ENCODE measurements at places on chromosomes 2 and 18. TPM values are rescaled to one million over a fixed set of nuclear protein-coding genes. Genes with fewer than 3 reads are reported as not detected.

DNA sequence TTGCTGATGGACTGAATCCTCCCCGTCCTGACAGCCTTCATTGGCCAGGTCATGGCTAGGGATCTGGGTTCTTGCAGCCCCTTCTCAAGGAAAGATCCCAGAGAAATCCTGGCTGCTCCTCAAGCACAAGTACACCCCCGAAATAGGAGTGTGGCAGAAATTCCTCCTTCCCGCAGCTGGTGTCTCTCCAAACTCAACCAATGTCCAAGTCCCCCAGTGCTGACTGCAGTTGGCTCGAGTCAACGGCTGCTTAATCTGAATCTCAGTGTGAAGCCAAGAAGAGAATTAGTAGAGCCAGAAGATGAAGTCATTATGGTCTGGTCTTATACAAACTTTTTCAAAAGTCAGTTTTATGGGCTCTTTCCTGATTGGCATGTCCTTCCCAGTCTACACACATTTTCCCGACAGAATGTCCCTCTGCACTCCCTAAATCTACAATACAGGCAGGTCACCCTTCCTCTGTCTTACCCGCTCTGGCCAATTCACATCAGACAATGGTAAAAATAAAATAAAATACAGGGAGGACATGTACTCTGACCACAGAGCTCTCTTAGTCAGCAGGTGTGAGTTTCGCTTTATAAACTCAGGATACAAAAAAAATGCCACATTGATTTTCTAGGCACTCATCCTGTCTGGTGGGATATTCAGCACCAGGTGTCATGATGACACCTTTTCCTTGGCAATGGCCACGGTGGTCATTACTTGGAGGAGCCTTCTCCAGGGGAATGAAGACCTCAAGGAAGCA lies 76.9 kb upstream of the PAPOLG start:
- no peaks in the 10 kb centered on the region for H3K36me3 ChIP-seq
- no peak overlapping the region for H3K27ac ChIP-seq
- no peak overlapping the region for H3K4me3 ChIP-seq
- no peaks in the 10 kb centered on the region for H3K4me1 ChIP-seq

DNA sequence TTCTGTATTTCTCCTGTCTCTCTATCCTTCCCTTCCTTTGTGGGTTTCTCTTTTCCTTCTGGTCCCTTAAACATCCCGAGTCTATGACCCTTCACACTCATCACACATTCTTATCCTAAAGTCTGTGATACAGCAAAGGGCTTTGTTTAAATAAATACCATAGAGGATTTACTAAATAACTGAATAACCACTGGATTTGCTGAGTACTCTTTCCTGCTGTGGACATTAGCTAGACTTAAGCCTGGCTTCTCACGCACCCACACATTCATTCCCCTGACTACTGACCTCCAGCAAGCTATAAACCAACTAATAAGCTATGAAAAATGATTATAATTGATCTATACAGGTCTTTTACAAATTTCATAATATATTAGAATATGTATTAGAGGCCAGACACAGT lies 76.6 kb downstream of the COL4A3 start:
- H3K27me3 ChIP-seq = no peaks in the 10 kb centered on the region
- no peak overlapping the region for H3K4me3 ChIP-seq
- DNase-seq = no peak

The GORASP2 gene
- total RNA-seq = 56.5 TPM

DNA sequence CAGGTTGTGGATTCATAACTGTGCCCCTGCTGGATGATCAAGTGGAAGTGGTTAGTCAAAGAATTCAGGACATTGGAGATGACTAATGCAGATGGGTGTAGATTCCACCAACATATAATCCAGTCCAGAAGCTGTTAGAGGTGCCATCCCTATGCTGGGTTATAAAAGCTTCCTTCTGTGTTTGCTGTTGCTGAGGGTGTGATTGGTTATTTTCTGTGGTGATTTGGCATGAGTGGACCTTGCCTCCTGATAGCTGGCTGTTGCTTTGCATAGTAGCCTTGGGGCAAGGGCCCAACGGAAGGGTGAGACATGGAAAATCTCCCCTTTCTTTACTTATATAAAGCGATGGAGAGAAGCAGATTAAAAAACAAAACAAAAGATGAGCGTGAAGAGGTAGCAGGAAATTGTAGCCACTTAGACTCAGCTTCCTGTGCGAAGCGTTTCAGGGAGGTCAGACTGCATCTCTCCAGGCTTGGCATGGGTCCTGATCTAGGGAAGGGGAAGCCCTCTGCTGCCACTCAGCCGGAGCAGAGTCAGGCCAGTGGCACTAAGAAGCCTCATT lies 190.4 kb downstream of the FMNL2 start:
- H3K36me3 ChIP-seq = no peaks in the 10 kb centered on the region
- DNase-seq = no peak
- H3K4me3 ChIP-seq = no peak overlapping the region
- H3K27me3 ChIP-seq = no peaks in the 10 kb centered on the region

The SLC4A5 gene
- total RNA-seq = 2.1 TPM

GRCh38 chr2:209451209-209451834 lies 27.5 kb downstream of the MAP2 start:
- no peak overlapping the region for H3K4me3 ChIP-seq
- H3K36me3 ChIP-seq = no peaks in the 10 kb centered on the region
- H3K27ac ChIP-seq = no peak overlapping the region

DNA sequence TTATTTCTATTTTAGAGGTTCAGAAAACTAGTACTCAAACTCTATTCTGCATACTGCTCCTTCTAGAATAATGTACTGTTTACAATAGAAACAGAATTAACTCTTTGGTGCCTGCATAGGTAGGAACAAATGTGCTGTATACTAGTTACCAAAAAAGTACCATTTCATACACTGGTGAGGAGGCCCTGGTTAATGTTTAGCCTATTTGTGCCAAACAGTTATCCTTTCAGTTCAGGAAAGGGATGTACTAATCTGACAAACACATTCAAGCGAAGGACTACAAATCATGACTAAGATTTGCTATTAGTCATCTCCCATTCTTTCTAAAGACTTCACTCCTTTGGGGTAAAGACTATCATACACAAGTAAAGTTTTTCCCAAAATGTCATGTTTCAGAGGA lies 47.4 kb downstream of the EXOC6B start:
- no peaks in the 10 kb centered on the region for H3K27me3 ChIP-seq
- no peaks in the 10 kb centered on the region for H3K4me1 ChIP-seq
- H3K27ac ChIP-seq = no peak overlapping the region

The CNGA3 gene
- under 0.01 TPM for total RNA-seq

The MARCO gene
- total RNA-seq = 6.6 TPM

GRCh38 chr2:221060376-221060775 lies 511.7 kb downstream of the EPHA4 start:
- no peak for DNase-seq
- H3K4me3 ChIP-seq = no peak overlapping the region
- H3K4me1 ChIP-seq = no peaks in the 10 kb centered on the region
- H3K27me3 ChIP-seq = no peaks in the 10 kb centered on the region

GRCh38 chr2:39436592-39437521 lies at the start of gene MAP4K3:
Gene MAP4K3, minus strand, starts transcription at chr2:39437285. Its CDS starts 298 bp downstream, at chr2:39436987.
- H3K4me3 ChIP-seq = peak within 1 kb of the TSS; percentile 85
- peak; percentile 89 for DNase-seq
- no peaks in the 10 kb centered on the region for H3K27me3 ChIP-seq
- peak within 1 kb of the TSS; percentile 98 for H3K27ac ChIP-seq
- no peaks in the 10 kb centered on the region for H3K4me1 ChIP-seq

The TSPYL6 gene
- not detected for total RNA-seq

DNA sequence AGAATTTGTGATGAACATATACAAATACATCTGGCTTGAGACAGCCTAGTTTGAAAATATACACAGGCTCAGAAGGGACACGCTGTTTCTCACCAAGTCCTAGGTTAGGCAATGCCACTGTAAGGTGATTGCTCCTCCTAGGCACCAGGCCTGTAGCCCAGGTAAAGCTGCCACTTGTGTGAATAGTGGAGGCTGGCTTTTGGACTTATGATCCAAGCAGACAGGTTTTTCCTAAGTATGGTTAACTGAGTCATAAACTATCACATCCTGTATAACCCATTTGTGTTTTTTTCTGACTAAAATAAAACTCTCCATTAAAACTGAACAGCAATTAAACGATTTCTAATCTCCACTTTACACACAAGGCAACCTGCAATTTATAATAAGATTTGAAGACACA lies 81.0 kb downstream of the SEMA4F start:
- DNase-seq = no peak
- H3K27ac ChIP-seq = no peak overlapping the region
- H3K36me3 ChIP-seq = no peaks in the 10 kb centered on the region
- H3K4me3 ChIP-seq = no peak overlapping the region
- no peaks in the 10 kb centered on the region for H3K27me3 ChIP-seq
- no peaks in the 10 kb centered on the region for H3K4me1 ChIP-seq

DNA sequence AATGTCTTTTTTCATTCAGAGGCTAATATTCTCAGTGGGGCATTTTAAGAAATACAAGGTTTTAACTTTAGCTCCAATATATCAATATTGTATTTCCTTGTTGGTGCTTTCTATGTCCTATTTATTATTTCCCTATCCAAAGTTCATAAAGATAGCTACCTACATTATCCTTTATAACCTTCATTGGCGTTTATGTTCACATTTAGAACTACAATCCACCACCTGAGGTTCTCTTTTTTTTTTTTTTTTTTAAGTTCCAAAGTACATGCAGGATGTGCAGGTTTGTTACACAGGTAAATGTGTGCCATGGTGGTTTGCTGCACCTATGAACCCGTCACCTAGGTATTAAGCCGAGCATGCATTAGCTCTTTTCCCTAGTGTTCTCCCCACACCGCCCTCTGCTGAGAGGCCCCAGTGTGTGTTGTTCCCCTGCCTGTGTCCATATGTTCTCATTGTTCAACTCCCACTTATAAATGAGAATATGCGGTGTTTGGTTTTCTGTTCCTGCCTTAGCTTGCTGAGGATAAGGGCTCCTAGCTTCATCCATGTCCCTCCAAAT lies 694.6 kb downstream of the SUCLG1 start:
- no peaks in the 10 kb centered on the region for H3K4me1 ChIP-seq
- no peak for DNase-seq
- H3K36me3 ChIP-seq = no peaks in the 10 kb centered on the region
- H3K27me3 ChIP-seq = no peaks in the 10 kb centered on the region

DNA sequence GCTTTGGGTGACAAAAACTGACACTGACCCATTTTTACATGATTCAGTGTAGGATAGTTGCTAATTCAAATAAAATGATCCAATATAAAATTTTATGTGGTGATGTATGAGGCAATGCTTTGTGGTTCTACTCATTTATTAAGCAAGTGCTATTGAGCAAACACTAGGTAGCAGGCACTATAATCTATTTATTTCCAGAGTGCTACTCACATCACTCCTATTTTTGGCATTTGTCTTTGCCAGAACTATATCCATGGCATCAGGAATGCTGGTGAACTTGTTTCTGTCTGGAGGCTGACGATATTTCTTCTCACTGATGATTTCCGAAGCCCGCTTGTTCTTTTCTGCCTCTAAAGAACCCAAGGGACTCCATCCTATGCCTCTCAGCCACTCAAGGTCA lies 84.3 kb downstream of the NEB start:
- H3K27ac ChIP-seq = no peak overlapping the region
- no peaks in the 10 kb centered on the region for H3K4me1 ChIP-seq
- no peak overlapping the region for H3K4me3 ChIP-seq
- no peaks in the 10 kb centered on the region for H3K27me3 ChIP-seq
- H3K36me3 ChIP-seq = no peaks in the 10 kb centered on the region

DNA sequence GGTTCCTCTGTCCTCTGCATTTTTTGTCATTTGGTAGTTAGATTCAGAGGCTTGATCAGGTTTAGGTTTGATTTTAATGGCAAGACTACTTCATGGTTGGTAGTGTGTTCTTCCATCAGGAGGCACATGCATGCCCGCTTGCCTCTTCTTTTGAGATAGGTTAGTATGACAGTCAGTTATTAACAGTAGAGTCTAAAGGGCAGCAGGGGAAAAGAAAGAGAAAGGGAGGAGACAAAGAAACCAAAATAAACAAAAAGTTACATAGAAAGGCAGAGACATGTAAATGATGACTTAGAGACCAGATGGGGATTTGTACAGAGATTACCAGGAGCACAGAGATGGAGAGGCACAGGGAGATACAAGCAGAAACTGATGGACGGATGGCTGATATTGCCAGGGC lies 10.2 kb upstream of the RMP24 start:
- no peak overlapping the region for H3K27ac ChIP-seq
- no peaks in the 10 kb centered on the region for H3K4me1 ChIP-seq
- H3K27me3 ChIP-seq = no peaks in the 10 kb centered on the region
- DNase-seq = no peak
- H3K36me3 ChIP-seq = no peaks in the 10 kb centered on the region
- H3K4me3 ChIP-seq = no peak overlapping the region

DNA sequence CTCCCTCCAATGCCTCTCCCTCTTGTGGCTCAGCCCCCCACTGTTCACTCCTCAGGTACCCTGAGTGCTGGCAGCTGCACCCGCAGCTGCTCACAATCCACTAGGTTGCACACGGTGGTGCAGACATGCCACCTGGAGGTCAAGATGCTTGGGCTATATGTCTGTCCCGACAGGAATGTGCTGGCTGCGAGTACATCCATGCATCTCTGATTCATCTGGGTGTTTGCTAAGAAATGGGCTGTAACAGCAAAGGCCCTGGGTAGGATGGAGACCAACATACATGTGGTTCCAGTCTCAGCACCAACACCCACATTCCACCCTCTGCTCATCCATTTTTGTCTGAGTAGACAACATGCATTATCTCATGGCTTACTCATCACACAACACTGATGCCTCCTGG lies 31.3 kb downstream of the ANKMY1 start:
- DNase-seq = no peak
- peaks cover 8% of the 10 kb centered on the region for H3K36me3 ChIP-seq
- H3K27ac ChIP-seq = no peak overlapping the region
- no peaks in the 10 kb centered on the region for H3K27me3 ChIP-seq
- no peaks in the 10 kb centered on the region for H3K4me1 ChIP-seq

GRCh38 chr2:135175177-135175576 lies 123.1 kb downstream of the RAB3GAP1 start:
- H3K4me1 ChIP-seq = no peaks in the 10 kb centered on the region
- no peaks in the 10 kb centered on the region for H3K36me3 ChIP-seq
- no peak overlapping the region for H3K27ac ChIP-seq
- H3K4me3 ChIP-seq = no peak overlapping the region
- no peaks in the 10 kb centered on the region for H3K27me3 ChIP-seq

The RIF1 gene
- 50.5 TPM for total RNA-seq

The ZSCAN30 gene
- 33.2 TPM for total RNA-seq

GRCh38 chr2:49070716-49071115 lies 83.6 kb downstream of the FSHR start:
- H3K4me3 ChIP-seq = no peak overlapping the region
- no peak for DNase-seq
- no peaks in the 10 kb centered on the region for H3K36me3 ChIP-seq
- H3K27me3 ChIP-seq = no peaks in the 10 kb centered on the region
- H3K4me1 ChIP-seq = no peaks in the 10 kb centered on the region

DNA sequence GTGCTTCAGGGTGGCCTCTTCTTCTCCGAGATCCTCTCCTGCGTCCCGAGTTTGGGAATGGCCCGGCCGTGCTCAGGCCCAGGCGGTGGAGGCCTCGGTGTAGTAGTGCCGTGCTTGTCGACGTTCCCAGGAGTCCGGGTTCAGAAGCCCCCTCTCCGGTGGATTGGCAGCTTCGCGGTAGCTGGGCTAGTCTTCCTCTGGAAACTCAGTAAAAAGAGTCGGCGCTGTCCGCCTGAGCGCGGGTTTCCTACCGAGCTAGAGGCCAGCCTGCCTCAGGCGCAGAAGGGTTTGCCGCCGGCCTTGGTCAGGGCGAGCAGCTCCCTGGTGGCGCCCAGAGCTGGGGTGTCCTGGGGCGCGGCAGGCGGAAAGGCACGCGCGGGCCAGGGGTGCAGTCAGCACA lies 3.2 kb downstream of the RALBP1 start:
- no peak overlapping the region for H3K4me3 ChIP-seq
- no peaks in the 10 kb centered on the region for H3K27me3 ChIP-seq
- H3K4me1 ChIP-seq = no peaks in the 10 kb centered on the region
- DNase-seq = no peak
